ENCODE measurements at places on chromosomes 7 and 10.

DNA sequence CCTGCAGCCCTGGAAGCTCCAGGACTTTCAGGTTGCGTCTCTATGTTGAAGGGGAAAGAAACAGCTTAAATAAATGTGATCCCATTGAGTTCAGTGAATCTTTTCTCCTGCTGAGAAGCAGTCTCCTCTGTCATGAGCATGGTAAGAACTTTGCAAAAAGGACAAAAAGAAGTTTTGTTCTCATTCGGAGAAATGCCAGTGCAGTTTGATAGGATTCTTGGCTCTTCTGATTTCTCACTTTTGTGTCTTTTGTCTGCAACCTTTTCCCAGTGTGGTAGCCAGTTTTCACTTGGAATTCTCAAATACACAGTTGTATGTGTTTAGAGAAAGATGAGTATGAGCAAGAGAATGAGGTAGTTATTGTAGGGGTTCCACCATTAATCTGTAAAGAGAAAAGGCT, 64.3 kb downstream of the AP3M1 start:
- DNase-seq = no peak

DNA sequence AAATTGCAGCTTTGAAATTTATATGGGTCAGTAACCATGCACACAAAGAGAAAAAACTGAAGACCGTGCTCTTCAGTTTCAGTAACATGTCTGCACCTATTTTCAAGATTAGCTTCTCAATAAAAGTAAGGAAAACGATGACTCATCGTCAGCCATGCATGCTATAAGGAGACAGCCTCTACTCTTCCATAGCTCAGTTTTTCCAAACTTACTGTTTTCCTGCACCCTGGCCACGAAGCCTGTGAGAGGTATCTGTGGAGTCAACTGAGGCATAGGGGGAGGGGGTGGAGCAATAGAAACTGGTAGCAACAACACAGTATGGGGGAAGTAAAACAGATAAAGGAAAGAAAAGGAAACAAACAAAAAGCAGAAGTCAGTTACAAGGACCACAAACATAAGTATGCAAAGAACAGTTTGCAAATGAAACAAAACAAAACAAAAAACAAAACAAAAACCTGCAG, 58.0 kb downstream of the PDSS1 start:
- no peak for DNase-seq

DNA sequence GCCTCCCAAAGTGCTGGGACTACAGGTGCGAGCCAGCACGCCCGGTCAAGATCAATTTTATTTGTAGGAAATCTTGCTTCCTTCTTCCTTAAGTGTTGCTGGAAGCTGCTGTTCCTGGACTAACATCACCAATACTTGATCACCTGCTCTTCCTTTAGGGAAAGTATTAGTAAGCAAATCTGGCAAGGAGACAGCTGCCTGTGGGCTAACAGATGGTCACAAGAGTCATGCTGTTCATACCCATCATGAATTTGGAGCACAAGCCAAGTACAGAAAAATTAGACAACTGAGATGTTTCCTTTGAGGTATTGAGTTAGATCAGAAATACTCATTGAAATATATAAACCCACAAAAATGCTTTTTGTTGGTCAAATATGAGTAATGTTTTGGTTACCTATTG, 27.9 kb downstream of the BAIAP2L1 start:
- no peak for DNase-seq

- DNase-seq = no peak
Observed at GRCh38 chr7:9030976-9031375, 597.6 kb downstream of the NXPH1 start.

DNA sequence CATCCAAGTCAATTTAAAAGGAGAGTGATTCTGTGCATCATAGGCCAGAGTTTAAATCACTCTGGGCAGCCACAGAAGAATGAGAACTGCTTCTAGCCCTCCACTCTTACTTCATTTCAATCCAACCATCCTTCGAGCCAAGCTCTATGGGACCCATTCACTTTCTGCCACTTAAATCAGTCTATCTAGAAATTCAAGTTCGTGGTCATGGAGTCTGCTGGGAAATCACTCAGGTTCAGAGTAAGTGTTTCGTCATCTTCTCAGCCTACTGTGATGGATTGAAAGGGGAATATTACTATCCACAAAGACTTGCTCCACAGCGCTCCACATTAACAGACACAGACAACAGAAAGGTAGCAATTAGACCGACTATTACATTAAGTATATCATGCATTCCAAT, 4.6 kb downstream of the DCLRE1C start:
- DNase-seq = no peak

DNA sequence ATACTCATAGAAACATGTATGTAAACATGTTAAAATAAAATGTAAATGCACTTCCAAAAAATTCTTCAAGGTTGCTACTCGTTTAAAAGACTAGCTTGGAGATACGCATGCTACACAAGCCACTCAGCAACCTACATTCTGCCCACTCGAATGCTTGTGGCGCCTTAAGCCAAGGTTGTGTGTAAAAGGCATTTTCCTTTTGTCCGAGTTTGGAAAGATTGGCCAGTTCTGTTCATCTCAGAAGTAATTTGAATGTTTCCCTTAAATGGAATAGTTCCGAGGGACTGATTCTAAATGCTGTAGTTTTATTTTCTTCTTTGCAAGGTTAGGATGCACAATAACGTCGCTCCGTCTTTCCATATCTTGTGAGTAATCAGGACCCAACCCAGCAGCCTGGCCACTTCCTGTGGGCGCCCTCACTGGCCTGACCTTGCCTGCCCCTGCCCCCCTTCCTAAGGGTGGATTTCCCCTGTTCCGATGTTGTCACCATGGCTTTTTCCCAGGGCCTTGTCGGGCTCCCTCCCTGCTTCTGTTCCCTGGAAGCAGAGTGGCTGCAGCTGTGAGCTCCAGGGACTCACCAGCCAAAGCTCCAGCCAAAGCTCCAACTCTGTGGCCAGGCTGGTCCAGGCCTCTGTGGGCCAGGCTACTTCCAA, 70.6 kb downstream of the PTPRE start:
- DNase-seq = no peak

GRCh38 chr10:33419311-33419710, 84.8 kb upstream of the NRP1 start:
- no peak for DNase-seq

DNA sequence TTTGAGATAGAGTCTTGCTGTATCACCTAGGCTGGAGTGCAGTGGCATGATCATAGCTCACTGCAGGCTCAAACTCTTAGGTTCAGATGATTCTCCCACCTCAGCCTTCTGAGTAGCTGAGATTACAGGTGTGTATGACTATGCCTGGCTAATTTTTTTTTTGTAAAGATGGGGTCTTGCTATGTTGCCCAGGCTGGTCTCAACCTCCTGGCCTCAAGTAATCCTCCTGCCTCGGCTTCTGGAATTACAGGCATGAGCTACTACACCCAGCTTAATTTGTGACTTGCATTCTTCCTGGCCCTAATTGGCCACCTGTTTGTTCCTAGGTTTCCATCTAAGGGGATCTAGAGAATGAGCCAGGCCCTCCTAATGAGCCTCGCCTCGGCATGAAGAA, 9.3 kb downstream of the ARHGAP22 start:
- no peak for DNase-seq

GRCh38 chr7:155166673-155167370, 96.7 kb downstream of the HTR5A start:
- DNase-seq = no peak
